Liver (tissue), 10 donors: ENCODE measurements at places on chromosomes 1 and 21. TPM values are rescaled to one million over a fixed set of nuclear protein-coding genes. Genes with fewer than 3 reads are reported as not detected.

DNA sequence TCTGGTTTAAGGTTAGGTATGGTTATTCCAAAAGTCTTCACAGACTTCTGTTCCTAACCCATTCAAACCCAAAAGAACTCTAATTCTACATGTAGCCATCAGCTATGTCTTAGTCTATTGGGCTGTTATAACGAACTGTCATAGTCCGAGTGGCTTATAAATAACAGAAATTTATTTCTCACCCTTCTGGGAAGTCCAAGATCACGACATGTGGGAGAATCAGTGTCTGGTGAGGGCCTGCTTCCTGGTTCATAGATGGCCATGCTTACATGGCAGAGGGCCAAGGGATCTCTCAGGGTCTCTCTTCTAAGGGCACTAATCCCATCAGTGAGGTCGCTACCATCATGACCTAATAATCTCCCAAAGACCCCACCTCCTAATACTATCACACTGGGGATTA lies 103.0 kb upstream of the PPP2R5A start:
- no peak for DNase-seq
- no peak overlapping the region for H3K4me3 ChIP-seq
- no peaks in the 10 kb centered on the region for H3K36me3 ChIP-seq

Gene GFI1
- 3.9 TPM for total RNA-seq

GRCh38 chr1:89962742-89963075 lies 32.2 kb upstream of the ZNF326 start:
- no peaks in the 10 kb centered on the region for H3K4me1 ChIP-seq
- DNase-seq: no peak
- no peaks in the 10 kb centered on the region for H3K36me3 ChIP-seq
- no peak overlapping the region for H3K27ac ChIP-seq
- no peaks in the 10 kb centered on the region for H3K27me3 ChIP-seq

- H3K4me3 ChIP-seq: no peak overlapping the region
- no peak overlapping the region for H3K27ac ChIP-seq
- H3K27me3 ChIP-seq: no peaks in the 10 kb centered on the region
- no peaks in the 10 kb centered on the region for H3K36me3 ChIP-seq
- DNase-seq: no peak
Observed at GRCh38 chr1:232793944-232794343, 11.3 kb upstream of the MAP10 start.

- no peak overlapping the region for H3K27ac ChIP-seq
- H3K27me3 ChIP-seq: no peaks in the 10 kb centered on the region
- no peak for DNase-seq
- no peak overlapping the region for H3K4me3 ChIP-seq
- H3K36me3 ChIP-seq: no peaks in the 10 kb centered on the region
- no peaks in the 10 kb centered on the region for H3K4me1 ChIP-seq
Observed at GRCh38 chr1:36436821-36437220, 13.4 kb downstream of the OSCP1 start.
